ENCODE measurements at places on chromosomes 11 and 22.

- no peak for DNase-seq
These were observed 900.7 kb downstream of the JRKL start for GRCh38 chr11:97290464-97291041.

- DNase-seq = no peak
These were observed at the start of gene APOL1 for GRCh38 chr22:36252754-36253522. APOL1 (plus strand) TSS chr22:36253133; CDS start chr22:36254956, 1,823 bp downstream.

GRCh38 chr11:43992834-43993637, 50.6 kb downstream of the C11orf96 start:
- peak; percentile 61 for DNase-seq

DNA sequence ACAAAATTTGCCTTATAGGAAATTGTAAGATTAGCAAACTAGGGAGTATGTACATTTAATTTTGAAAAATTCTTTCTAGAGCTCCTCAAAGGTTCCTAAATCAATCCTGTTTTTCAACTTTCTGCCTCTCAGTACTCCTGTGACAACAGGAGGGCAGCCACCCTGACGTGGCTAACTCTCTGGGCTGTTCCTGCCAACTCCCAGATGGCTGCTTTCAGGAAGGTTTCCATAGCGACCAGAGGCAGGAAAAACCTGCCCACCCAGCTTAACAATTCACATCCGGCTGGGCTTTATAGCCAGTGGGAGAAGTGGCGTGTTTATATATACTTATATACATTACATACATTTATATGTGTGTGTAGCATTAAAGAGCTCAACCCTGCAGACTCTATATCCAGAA, 26.5 kb downstream of the SGSM3 start:
- DNase-seq = peak; percentile 58

DNA sequence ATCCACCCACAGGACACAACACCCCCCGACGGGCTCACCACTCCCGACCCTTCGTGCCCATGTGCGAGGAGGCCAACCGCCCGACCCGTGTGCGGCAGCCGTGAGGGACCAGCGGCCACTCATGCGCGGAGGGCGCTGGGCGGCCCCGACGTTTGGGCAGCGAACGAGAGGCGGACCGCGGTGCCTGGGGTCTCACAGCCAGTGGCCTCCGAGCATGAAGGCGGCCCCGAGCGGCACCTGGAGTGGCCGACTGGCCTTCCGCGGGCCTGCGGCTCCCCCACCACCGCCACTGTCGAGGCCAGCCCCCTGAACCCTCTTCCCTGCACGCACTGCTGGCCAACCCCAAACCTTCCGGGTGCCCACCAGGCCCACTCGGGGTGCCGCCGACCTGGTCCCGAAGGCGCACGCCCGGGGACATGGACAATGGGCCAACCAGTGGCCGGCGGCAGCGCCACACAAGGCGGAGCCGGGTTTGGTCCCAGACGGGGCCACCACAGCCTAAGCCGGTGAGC, 4274.9 kb upstream of the OR11H1 start:
- no peak for DNase-seq

GRCh38 chr11:69711822-69712801, 8.3 kb upstream of the FGF19 start:
- DNase-seq = no peak
